Metanephros (tissue), 2 donors: ENCODE measurements at places on chromosomes 12 and 14. TPM values are rescaled to one million over a fixed set of nuclear protein-coding genes. Genes with fewer than 3 reads are reported as not detected.

LRP1-AS gene
- total RNA-seq = not detected

BEST3 gene
- total RNA-seq = 14.2 TPM

TSPAN19 gene
- 0.41 TPM for total RNA-seq

SLC2A3 gene
- total RNA-seq = 150 TPM

FANCM gene
- 10.3 TPM for total RNA-seq

ATG101 gene
- total RNA-seq = 21.0 TPM

TMEM63C gene
- 0.35 TPM for total RNA-seq

DLK1 gene
- 170 TPM for total RNA-seq

SYNJ2BP gene
- total RNA-seq = 34.7 TPM

TCL1B gene
- total RNA-seq = 0.23 TPM

PAX9 gene
- 0.53 TPM for total RNA-seq

KRT80 gene
- total RNA-seq = 0.70 TPM

RERG gene
- total RNA-seq = 40.5 TPM

CFL2 gene
- 72.3 TPM for total RNA-seq

TRPV4 gene
- total RNA-seq = 13.9 TPM

GLIPR1L1 gene
- total RNA-seq = not detected

NKX2-1 gene
- total RNA-seq = not detected

CLEC2B gene
- total RNA-seq = 15.9 TPM

CCDC88C gene
- 38.6 TPM for total RNA-seq
